ENCODE measurements at places on chromosomes 13 and 19.
A peak's percentile ranks its signal among the peaks of the same experiment; 100 is the strongest.

DNA sequence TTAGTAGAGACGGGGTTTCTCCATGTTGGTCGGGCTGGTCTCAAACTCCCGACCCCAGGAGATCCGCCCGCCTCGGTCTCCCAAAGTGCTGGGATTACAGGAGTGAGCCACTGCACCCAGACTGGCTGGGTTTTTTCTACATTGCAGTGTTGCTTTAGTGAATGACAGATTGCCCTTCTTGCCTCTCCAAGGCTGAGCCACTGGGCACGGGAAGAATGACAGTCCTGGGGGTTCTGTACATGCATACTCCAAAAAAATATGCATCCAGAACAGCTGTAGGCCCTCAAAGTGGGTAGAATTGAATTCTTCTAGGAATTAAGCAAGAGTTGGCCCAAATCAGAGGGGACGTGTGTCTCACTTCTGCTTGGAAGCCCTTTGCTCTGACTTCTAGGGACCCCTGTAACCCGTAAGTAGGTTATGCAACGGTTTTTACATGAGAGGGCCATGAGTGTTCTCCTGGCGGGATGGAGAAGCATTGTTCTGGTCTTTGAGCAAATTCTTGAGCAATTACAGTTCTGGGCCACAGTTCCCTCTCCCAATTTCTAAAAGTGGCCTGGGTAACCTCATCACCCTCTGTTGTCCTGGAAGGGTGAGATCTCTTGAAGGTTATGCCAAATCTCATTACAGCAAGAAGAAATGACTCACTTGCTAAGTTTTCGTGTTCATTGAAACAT lies 3.6 kb downstream of the ACTN4 start:
- no peak for DNase-seq

DNA sequence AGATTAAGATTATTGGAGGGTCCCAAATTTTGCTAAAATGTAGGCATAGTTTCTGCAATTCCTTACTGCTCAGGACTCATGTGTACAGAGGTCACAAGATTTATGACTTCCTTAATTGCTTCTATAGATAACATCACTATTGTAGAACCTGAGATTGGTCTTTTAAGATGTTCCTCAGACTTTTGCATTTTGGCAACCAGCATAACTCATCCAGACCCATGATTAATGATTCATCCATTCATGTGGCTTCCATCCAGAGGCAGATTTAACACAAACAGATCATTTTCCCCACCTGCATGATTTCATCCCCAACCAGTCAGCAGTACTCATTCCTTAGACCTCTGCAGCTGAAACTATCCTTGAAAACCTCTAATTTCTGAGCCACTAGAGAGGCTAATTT lies 34.5 kb upstream of the CEACAM8 start:
- no peak for DNase-seq

GRCh38 chr13:30097701-30098100 lies 209.7 kb downstream of the KATNAL1 start:
- no peak for DNase-seq

- no peak for DNase-seq
Measured at GRCh38 chr19:17722655-17723240, 3.5 kb downstream of the MAP1S start.

DNA sequence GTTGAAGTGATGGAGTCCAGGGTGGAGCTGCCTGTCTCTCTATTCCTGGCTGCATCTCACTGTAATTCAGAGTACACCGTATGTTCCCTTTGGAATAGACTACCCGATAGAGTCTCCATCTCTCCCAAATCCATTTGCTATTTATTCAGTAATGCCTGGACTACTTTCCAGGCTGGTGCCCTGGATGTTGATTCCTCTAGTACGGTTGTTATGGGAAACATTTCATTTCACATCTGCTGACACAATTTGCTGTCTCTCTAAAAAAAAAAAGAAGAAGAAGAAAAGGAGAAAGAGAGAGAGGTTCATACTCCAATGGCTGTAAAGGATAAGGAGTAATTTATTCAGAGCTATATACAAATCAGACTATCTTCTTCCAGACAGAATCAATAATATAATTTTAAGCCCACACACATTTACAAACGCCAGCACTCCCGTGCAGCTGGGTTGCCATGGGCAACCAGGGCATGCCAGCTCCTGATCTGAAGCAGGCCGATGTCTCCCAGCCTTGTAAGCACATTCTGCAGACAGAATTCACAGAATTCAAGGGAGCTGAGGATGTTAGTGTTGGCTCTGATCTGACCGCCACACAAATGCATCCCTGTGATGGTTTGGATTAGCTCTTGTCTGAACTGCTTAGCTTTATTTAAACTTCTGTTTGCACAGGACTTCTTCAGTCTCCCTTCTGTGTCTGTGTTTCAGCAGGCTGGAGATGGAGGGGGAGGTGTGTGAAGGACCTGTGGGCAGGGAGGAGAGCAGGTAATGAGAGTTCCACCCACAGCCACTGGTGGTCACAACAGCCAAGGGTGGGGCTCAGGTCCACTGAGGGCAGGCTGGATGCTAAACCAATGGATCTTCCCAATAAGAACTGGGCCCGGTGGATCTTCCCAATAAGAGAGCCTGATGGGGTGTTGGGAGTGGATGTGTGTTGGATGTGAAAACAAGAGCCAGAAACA lies 66.0 kb downstream of the TEX26 start:
- no peak for DNase-seq

GRCh38 chr13:36028359-36029025 lies 102.7 kb downstream of the DCLK1 start:
- DNase-seq, result no peak

- DNase-seq, result no peak
Measured at GRCh38 chr19:33386361-33386858, 12.9 kb downstream of the CEBPG start.

DNA sequence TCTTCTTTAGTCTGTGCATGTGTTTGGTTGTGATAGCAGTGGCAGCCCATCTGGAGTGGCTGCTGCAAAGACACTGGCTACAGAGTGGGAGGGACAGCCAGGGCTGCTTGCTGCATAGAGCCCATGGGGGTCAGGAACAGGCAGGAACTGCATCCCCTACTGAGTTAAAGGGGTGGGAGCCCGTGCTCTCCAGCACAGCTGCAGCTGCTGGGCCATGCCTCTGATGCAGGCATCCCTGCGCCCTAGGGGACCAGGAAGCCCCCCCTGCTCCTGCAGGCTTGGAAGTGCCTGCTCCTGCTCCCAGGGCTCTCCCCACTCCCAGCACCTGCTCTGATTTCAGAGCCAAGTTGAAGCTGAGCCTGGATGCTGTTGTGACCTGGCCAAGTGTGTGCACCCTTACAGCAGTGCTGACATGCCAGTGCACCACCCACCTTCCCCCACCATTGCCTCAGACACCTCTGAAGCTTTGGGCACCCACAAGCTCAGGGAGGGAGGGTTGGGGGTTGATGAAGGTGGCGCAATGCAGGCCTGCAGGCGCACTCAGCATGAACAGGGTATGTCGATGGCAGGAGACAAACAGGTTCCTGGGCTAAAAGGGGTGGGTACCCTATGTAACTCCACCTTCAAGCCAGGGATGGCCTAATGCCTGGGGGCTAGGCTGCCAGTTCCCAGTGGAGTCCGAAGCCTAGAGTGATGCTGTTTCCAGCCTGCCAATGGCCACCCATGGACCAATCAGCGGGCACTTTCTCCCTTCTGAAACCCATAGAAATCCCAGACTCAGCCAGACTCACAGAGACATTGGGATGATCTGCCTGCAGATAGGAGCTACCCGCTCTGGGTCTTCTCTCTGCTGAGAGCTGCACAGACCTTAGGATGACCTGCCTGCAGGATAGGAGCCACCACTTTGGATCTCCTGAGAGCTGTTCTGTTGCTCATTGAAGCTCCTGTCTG lies 919.9 kb upstream of the MIR17HG start:
- DNase-seq, result no peak

- no peak for DNase-seq
Measured at GRCh38 chr13:107018285-107018684, 450.3 kb upstream of the ARGLU1 start.

DNA sequence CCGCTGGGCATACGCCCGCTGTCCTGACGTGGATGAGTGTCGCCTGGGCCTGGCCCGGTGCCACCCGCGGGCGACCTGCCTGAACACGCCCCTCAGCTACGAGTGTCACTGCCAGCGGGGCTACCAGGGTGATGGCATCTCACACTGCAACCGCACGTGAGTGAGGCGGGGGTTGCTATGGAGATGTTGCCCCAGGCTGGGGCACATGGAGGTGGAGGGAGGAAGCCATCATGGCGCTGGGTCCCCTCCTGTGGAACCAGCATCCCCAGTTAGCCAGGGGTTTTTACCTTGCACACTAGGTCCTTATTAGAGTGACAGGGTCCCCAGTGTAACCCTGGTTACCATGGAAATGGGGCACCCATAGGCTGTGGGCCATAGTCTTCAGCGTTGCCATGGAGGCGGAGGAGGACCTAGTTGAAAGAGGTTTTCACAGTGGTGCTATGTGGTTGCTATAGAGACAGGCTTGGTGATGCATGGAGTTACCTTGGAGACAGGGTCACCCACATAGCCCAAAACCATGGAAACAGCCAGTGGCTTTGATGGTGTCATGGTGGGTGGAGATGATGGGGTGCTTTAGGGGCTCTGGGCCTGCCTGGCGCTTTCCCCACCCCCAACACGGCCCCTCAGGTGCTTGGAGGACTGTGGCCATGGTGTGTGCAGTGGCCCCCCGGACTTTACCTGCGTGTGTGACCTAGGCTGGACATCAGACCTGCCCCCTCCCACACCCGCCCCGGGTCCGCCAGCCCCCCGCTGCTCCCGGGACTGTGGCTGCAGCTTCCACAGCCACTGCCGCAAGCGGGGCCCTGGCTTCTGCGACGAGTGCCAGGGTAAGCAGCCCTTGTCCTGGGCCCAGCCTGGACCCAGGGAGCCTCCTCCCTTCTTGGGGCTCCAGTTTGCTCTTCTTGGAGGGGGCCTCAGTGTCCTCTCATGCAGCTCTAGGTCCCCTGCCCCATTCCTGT lies 27.1 kb downstream of the MEGF8 start:
- no peak for DNase-seq

GRCh38 chr13:22187329-22187728 lies 516.5 kb downstream of the FGF9 start:
- no peak for DNase-seq

GRCh38 chr13:45179428-45179827 lies 21.4 kb downstream of the KCTD4 start:
- DNase-seq, result no peak

- DNase-seq, result no peak
Measured at GRCh38 chr19:39448271-39448670, 2.9 kb downstream of the SUPT5H start.

DNA sequence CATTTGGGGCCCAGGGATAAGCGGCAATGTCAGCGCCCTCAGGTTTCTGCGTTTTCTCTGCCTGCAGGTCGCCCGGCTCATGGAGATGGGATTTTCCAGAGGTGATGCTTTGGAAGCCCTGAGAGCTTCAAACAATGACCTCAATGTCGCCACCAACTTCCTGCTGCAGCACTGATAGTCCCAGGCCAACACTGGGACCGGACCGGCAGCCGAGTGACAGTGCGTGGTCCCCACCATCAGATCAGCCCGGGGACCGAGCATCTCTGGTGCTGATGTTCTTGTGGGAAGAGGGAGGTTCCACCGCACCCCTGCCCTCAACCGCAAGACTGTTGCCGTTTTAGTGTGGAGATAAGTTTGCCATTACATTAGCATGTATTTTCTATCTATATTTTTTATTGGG lies 78.0 kb upstream of the GPR183 start:
- DNase-seq, result no peak

- no peak for DNase-seq
Measured at GRCh38 chr13:36377826-36378468, 31.8 kb upstream of the SPART start.

- no peak for DNase-seq
Measured at GRCh38 chr13:65339241-65339640, 1890.9 kb downstream of the PCDH9 start.

DNA sequence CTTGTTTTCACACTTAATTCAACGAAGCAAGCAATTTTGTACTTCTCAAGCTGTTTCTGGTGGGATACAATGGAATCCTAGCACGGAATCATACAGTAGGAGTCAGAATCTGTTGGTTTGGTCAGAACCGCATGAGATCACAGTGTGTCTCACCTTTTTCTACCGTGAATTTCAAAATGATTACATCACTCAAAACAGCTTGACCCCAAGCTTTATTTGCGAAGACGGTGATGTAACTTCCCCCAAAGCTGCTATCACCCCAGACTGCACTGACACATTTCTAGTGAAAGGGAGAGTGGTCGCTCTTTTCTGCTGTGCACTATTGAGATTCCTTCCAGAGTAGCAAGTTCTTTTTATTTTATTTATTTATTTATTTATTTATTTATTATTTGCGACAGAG lies 9.6 kb downstream of the C19orf18 start:
- DNase-seq, result no peak

DNA sequence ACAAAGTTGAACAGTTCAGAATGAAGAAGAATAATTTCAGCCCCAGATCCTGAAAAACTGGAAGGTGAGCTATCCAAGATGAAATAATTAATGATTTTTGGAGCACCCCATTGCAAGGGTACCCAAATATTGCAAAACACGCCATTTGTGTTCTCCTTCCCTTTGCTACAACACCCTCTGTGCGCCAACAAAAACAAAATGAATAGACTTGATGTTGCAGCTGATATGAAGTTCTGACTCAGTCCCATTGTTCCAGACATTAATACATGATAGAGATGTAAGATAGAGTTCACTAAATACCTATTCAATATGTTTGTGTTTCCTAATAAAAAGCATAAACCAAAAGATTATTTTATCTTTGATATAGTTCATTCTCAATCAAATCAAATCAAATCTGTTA lies 287.5 kb upstream of the SOX21 start:
- no peak for DNase-seq

DNA sequence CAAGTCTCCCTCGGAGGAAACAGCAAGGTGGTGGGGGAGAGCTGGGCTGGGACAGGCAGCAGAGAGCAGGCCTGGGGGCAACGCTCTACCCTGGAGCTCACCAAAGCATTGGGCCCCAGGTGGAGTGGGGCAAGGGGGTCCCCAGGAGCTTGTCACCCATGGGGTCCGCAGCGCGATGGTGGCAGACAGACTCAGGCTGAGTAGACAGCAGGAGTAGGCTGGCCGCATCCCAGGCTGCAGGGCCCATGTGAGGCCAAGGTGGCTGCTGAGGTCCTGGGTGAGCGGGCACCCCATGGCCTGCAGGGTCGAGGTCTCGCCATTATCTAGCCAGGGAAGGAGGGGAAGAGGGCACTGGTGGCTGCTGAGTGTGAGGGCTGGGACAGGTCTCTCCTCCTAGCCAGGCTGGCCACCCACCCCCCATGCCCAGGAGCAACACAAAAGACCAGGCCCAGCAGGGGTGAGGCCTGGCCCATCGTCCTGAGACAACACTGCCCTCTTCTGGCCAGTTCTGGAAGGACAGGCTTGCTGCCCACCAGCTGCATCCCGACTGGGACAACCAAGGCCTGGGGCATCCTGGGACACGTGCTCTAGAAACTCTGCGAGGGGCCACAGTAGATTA lies 33.1 kb downstream of the CEBPG start:
- DNase-seq, result peak; percentile 14

- no peak for DNase-seq
Measured at GRCh38 chr13:48600374-48601364, 53.1 kb upstream of the CYSLTR2 start.

All from activated CD8-positive, alpha-beta memory T cell treated with anti-CD3 and anti-CD28 coated beads for 1 hour (primary cell).